BJ (cell line): ENCODE measurements at places on chromosomes 2 and 18. TPM values are rescaled to one million over a fixed set of nuclear protein-coding genes. Genes with fewer than 3 reads are reported as not detected.

The IGFBP2 gene
- 122 and 142 TPM in 2 replicates for polyA plus RNA-seq

The UNC80 gene
- not detected in 2 replicates for polyA plus RNA-seq

The MAP2 gene
- 3.5 and 3.7 TPM in 2 replicates for polyA plus RNA-seq

The SERPINB2 gene
- 15.2 and 22.1 TPM in 2 replicates for polyA plus RNA-seq

DNA sequence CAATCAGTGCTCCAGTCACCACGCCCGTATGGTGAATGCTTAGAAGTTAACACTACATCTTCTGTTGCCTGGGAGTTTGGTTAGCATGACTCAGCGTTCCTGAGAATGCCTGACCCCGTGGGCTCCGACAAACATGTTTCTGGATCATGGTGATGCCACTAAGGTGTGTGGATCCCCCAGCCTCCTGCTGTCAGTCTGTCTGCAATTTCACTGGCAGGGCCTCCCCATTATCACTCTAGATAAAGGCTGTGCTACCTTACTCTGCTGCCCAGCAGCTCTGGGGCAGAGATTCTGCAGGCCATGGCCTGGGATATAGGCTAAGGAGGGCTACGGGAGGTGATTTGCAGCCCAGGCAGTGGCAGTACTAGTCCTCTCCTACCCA, 66.0 kb downstream of the STPG4 start:
- no peak for DNase-seq

DNA sequence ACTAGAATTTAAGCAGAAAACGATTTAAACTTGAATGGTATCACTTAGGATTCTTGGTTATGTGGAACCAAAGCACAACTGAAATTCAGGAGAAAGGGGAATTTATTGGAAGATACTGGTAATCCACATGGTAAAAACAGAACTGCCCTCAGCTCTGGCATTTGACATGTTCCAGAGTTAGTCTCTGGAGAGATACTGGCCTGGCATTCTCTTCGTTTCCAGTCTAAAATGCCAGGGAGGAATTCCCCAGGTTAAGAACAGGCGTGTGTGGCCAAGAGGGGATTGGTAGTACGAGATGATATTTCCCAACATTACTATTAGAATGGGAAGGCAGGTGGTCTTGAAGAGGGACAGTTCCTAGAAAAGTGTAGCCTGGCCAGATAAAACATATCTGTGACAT, 68.5 kb upstream of the TXNDC2 start:
- no peak for DNase-seq

GRCh38 chr18:74598350-74599001, 806 bp downstream of the ZNF407 start:
- no peak for DNase-seq

- no peak for DNase-seq
These were observed 158.0 kb downstream of the AGPS start for GRCh38 chr2:177550264-177551200.

DNA sequence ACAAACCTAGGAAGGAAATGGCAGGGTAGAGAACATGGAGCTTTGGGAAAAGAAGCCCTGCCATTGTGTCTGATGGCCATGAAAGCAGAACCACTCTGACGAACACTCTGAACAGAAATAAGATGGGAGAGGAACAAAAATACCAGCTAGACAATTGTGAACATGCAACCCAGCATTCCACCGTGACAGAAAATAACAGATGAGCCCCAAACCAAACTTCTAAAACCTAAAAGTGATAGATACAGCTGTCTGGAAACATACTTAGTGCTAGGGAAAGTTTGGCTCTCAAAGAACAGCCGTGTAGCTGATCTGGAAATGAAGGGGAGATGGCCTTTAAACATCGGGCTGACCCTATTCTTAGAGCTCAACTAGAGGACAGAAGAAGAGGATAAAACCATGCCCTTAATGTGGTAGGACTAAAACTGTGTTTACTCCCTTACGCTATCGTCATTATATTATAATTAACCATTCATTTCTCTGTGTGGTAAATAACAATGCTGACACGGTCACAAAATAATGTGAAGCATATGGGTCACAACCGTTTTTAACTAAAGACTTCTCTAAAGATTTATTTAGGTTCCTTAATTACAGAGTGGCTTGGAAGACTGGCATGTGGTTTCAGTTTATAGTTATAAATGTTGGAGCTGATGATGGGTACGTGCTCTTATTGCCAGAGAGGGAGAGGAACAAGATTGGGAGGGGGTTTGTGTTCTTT, 80.6 kb downstream of the MYO1B start:
- DNase-seq = no peak

GRCh38 chr2:70777450-70777849, 9.4 kb upstream of the ADD2 start:
- DNase-seq = no peak

GRCh38 chr2:121144111-121144510, 140.9 kb downstream of the TFCP2L1 start:
- no peak for DNase-seq

DNA sequence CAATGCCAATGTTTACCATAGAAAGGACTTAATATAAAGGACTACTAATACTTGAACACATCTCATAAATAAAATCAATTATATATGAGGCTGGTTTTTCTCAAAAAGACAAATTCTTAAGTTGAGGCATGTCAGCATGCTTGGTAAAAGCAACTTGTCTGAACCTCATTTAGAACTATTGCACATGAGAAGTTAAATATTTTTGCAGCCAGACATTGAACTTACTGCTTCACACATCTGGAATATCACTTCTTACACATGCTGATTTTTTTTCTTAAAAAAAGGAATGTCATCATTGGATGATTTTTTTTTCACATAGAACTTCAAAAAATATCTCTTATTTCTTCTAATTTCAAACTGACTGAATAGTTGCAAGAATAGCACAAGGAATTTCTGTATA, 609.0 kb downstream of the EPHA4 start:
- DNase-seq = no peak

- DNase-seq = no peak
These were observed 119.2 kb downstream of the ANKRD44 start for GRCh38 chr2:197191177-197191939.

The RETREG2 gene
- polyA plus RNA-seq = 95.9 and 131 TPM in 2 replicates

The SIX3 gene
- not detected in 2 replicates for polyA plus RNA-seq

The CERS6 gene
- polyA plus RNA-seq = 1.6 and 3.5 TPM in 2 replicates

DNA sequence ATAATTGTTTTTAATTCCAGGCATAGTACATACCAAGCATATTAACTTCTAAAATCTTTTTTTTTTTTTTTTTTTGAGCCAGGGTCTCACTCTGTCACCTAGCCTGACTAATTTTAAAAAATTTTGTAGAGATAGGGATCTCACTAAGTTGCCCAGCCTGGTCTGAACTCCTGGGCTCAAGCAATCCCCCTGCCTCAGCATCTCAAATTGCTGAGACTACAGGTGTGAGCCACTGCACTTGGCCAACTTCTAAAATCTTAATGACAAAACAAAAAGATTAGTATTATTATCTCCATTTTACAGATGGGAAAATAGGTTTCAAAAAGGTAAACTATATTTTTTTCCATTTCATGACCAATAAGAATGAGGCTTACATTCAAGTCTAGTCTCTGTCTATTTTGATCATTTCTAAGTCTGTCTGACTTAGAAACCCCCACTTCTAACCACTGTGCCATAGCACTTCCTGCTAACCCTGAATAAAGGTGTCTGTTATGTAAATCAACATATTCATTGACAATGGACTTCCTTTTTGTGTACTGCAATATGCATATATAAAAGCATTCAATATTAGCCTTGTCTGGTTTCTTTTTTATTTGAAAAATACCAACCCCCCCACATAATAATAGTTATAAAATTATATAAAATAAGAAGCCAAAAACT, 28.7 kb upstream of the ZEB2 start:
- no peak for DNase-seq

GRCh38 chr2:45439788-45440773, 171.0 kb downstream of the SRBD1 start:
- no peak for DNase-seq

- DNase-seq = no peak
These were observed 8.0 kb downstream of the PASK start for GRCh38 chr2:241141214-241141770.

The GATA6 gene
- 0.65 and 0.75 TPM in 2 replicates for polyA plus RNA-seq

The SULT1C2 gene
- polyA plus RNA-seq = not detected in 2 replicates

DNA sequence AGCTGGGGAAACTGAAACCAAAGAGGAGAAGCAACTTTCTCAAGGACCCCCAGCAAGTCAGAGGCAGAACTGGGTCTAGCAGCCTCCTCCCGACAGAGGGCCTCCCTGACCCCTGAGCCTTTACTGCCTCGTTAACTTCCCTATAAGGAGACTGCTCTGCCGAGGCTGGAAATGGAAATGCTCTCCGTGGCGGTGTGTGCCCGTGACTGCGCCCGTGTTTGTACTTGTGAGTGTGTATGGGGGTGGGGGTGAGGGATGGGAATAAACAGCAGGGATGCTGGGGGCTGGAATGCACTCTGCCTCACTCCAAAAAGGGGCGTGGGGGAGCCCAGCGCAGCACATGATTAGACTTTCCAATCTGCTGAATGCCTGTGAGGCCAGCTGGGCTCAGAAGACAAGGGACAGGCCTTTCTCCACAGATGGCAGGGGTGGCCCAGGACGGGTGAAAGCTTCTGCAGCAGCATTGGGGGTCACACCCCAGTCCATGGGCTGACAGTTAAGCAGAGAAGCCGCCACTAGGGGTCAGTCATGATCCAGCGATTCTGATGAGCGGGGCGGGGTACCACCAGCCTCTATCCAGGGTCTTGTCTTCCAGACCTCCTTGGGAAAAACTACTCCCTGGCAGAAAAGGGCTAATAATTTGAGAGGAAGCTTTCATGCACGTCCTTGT, 26.8 kb downstream of the MPHOSPH10 start:
- no peak for DNase-seq

The CHRNG gene
- not detected in 2 replicates for polyA plus RNA-seq

DNA sequence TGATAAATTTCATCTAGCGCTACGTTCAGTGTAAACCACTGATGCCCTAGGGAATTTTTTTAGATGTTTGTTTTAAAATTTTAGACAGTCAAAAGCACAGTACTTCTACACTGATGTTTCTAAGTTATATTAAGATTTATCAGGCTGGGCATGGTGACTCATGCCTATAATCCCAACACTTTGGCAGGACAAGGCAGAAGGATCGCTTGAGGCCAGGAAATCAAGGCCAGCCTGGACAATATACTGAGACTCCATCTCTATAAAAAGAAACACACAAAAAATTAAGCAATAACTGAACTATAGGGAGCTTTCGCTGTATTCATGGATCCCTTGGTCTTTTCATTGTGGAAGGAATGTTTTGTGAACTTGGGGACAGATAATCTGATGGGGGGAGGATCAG, 50.6 kb upstream of the MAPRE2 start:
- no peak for DNase-seq

The CYTIP gene
- polyA plus RNA-seq = not detected in 2 replicates

- no peak for DNase-seq
These were observed 216.4 kb downstream of the NR4A2 start for GRCh38 chr2:156116113-156116512.

DNA sequence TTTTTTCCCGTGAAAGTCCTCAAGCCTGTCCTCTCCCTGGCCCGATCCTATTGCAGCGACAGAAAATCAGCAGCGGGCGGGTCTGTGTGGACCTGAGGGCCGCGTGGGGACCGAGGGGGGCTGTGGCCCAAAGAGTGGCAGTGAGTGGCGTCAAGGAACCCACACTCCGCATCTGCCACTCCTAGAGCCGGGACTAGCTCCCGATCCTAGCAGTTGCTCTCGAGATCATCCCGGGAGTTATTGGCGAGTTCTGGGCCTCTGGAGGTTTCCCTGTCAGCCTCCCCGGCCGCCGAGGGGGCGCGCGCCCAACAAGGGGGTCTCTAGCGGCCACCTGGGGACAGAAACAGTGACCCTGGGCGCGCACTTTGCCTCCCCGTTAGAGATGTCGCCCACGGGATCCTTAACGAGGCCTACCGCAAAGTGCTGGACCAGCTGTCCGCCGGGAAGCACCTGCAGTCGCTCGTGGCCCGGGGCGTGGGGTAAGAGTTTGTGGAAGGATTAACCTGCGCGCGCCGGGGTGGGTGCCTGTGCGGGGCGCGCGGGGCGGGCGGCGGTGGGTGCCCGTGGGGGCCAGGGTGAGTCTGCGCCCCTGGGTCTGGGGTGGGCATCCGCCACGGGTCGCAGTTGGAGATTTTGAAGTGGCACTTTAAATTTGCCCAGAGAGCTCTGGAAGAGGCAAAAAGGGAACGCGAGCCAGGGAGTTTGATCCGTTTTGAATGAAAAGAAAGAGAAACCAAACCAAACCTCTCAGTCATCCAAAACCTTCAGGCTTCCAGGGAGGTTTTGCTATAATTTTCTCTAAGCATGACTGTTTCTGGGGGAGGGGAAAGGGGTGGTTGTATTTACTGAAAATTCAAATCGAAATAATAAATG, 3.5 kb downstream of the ADCYAP1 start:
- no peak for DNase-seq

- peak; percentile 67 for DNase-seq
These were observed 122.6 kb upstream of the STK17B start for GRCh38 chr2:196293751-196294515.

DNA sequence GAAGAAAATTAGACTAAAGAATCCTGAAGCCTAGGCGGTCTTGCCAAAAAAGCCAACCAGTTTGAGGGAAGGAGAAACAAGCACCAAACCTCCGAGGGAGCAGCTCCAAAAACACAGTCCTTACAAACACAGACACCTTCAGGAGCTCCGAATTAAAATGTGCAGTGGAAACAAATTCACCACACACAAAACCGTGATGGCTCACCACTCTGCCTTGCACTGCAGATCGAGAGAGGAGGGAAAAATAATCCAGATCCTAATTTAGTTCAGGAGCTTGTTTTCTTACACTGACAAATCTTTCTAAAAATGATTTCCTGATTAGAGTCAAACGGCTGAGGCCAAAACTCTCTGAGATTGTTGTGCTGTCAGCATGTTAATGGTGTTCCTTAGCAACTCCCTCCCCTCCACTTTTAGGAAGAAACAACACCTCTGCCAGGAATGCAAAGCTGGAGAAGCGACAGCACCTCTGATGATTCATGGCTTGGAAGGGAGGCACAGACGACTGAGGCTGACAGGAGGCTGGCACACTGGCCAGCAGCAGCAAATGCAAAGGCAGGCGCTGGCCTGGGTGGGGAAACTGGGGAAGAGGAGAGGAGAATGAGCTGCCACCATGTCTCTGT, 249.4 kb upstream of the KLHL29 start:
- DNase-seq = no peak

GRCh38 chr2:223563462-223563861, 38.7 kb downstream of the SCG2 start:
- DNase-seq = peak; percentile 46

The SERPINB12 gene
- polyA plus RNA-seq = not detected in 2 replicates

The DSC1 gene
- not detected in 2 replicates for polyA plus RNA-seq

- DNase-seq = no peak
These were observed 26.8 kb upstream of the CTLA4 start for GRCh38 chr2:203840655-203841205.

DNA sequence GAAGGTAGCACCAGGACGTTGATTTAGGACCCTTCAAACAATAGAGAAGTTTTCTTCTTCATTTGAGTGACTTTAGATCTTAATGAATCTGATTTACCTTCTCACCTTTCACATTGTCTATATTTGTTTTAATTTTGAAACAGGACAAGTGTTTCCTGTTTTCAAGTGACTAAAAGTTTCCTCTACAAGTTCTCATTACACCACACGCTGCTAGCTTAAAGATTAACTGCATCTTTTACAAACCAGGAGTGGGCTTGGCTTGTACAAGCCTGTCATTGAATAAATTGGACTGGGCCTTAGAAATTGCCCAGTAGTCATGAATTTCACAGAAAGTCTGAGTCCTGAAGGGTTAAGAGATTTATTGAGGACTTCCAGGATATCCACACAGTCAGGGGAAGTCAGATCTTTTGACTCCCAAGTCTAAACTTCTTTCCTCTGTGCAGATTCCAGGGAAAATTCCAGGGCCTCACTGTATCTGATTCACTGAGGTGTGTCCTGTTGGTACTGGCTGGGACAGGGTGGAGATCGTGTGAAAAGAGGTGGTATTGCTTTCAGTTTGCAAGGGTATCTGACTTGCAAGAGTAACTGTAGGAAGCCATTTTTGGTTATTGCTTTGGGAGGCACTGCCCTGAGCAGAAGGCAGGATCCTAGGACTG, 3.4 kb downstream of the SGPP2 start:
- DNase-seq = no peak
